ENCODE measurements at places on chromosomes 16 and 17.

- DNase-seq = no peak
These were observed 29.6 kb upstream of the MAP3K14 start for GRCh38 chr17:45346216-45347015.

DNA sequence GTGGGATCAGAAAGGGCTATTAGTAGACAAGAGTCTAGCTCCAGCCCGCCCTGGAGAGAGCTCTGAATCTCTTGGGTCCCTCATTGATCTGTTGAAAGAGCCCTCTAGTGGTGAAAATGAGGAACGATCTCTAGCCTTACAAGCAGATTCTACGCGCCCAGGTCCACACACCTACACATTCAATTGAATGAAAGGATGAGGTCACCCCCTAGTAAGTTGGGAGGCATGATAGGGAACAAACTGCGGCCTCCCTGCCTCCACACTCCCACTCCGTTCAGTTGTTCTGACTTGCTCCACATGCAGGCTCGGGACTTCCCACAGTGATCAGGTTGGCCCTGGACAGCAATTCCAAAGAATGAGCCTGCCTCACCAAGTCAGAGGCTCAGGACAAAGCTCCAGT is 2.9 kb upstream of the CACNG3 start:
- DNase-seq = peak; percentile 66

- DNase-seq = no peak
These were observed 534.4 kb upstream of the CDH5 start for GRCh38 chr16:65831903-65832666.

- no peak for DNase-seq
These were observed 981 bp downstream of the BEAN1 start for GRCh38 chr16:66427871-66428681.

- no peak for DNase-seq
These were observed 59.8 kb downstream of the TUBD1 start for GRCh38 chr17:59832883-59833379.

GRCh38 chr16:46743232-46743719 is 4.9 kb downstream of the MYLK3 start:
- DNase-seq = no peak

DNA sequence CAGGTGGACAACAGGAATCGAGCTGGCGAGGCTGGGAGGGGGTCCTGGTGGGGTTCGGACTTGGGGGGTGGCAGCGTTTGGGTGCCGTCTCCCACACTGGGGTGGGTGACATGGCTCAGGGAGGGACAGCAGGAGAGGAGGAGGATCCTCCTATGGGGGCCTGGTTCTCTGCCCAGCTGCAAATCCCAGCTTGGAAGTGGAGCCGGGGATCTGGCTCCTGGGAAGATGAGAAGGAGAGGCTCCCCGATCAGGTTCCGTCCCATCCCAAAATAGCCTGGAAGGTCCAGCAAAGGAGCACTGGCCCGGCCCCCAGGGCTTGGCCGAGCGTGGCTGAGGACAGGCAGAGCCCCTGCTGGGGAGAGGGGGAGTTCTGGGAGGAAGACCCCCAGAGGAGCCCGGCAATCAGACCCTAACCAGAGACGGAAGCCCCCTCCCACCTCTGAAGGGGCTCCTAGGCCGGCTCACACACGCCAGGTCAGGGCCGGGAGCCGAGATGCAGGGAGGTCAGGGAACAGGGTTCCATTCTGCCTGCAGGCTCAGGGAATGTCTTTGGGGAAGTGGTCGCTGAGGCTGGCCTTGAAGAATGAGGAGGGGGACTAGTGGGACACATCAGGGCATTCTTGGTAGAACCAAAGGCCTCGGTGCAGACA is 143.7 kb downstream of the ENGASE start:
- no peak for DNase-seq

DNA sequence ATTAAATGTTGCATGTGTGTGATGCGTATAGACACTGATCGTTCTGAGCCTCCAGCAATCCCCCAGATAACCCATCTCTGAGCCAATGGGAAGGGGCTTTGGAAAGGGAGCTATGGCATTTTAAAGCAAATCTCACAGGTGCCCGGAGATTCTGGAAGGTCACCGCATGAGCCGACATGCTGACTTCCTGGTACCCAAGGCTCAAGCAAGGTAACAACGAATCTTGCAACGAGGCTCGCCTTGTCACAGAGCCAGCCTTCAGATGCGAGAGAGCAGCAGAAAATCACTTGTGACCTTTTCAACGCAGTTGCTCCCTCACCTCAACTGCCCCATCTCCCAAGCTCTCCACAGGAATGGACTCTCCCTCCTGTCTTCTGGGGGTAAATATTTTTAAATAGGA is 154.8 kb upstream of the CDH5 start:
- no peak for DNase-seq

DNA sequence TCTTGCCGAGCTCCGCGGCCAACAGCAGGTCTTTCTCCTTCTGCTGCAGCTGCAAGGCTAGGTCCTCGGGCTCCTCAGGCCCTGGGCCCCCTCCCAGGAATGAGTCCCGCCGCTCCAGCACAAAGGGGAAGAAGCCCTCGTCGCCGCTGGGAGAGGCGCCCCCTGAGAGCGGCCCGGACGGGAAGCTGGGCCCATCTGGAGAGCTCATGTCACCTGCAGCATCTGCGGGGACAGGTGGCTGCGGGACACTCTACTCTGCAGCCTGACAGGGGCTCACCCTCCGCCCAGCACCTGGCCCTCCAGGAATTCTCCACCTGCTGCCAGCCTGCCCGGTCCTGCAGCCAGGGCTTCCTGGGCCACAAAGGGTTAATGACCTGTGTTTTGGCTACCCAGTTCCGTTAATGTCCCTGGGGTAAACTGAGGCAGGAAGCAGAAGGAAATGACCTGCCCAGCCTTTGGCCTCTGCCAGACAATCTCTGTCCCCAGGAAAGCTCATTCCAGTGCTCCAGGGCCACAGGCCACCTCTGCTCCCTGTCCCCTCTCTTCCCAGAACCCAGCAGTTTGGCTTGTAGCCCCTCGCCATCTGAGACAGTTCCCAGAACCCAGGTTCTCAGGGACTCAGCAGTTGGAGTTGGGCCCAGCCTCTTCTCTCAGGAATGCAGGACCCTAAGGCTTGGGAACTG is 1.3 kb downstream of the BICDL2 start:
- DNase-seq = no peak

DNA sequence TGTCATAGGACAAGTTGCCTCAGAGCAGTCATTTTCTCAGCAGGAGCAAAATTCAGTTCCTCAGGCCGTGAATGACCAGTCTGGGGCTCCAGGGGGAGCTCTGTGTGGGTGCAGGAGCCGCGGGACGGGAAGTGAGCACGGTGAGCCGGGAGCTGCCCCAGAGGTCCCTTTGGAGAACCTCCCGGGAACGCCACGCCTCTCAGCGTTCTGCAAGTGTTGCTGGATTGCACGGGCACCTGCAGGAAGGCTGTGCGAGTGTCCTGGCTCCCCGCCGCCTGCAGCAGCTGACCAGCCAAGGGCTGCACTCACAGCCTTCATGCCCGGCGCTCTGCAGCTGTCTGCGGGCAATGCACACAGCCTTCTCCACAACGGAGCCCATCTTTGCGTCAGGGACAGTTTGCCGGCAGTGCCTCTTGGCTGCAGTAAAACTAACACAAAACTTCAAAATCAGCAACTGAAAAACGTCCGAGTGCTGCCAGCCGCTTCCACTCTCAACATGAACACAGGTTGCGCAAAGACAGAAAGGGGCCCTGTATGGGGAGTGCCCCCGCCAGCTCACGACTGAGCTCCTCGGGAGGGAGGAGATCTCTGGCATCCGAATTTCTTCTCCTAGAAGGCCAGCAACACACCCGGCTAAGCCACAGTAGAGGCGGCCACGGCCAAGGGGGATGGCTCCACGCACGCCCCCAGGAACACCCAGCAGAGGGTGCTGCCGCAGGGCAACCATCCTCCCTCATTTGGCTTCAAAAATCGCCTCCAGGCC is 16.0 kb downstream of the NDUFAF8 start:
- peak; percentile 79 for DNase-seq

- no peak for DNase-seq
These were observed 116.9 kb upstream of the CACNG3 start for GRCh38 chr16:24139282-24139681.

DNA sequence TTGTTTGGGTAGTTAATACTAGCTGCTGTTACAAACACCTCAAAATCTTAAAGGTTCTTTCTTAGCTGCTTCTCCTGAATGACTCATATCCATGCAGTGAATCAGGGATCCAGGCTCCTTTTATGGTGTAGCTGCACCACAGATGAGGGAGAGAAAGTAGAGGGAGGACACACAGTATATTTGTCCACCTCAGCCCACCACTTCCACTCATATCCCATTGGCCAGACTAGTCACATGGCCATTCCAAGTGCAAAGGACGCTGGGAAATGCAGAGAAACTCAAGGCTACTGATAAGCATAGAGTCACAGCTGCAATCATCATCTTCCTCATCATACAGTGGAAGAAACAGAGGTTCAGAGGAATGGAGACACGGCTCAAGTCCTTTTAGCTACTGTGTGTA is 63.8 kb downstream of the GSG1L start:
- no peak for DNase-seq

Data from HuH-7 (cell line).